ENCODE measurements at places on chromosomes 16 and 17.

DNA sequence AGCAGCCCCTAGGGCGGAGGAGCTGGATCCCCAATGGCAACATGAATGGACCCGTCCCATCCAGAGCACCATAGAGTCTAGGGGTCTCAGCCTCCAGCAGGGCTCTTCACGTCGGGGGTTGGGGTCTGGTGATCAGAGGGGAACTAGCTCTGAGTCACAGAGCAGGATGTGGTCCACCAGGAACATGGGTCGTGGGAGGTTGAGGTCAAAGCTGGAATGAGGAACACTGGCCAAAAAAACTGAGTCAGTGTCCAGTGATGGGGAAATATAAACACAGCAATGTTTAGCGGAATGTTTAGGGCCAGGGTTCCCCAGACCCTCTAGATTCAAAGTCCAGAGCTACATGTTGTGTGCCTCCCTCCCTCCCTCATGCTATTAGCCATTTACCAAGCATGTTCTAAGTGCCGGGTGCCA is 79.1 kb upstream of the C16orf82 start:
- H3K36me3 ChIP-seq: no peaks in the 10 kb centered on the region
- H3K27me3 ChIP-seq: peaks cover 6% of the 10 kb centered on the region
- DNase-seq: no peak
- H3K27ac ChIP-seq: no peak overlapping the region
- no peaks in the 10 kb centered on the region for H3K4me1 ChIP-seq

DNA sequence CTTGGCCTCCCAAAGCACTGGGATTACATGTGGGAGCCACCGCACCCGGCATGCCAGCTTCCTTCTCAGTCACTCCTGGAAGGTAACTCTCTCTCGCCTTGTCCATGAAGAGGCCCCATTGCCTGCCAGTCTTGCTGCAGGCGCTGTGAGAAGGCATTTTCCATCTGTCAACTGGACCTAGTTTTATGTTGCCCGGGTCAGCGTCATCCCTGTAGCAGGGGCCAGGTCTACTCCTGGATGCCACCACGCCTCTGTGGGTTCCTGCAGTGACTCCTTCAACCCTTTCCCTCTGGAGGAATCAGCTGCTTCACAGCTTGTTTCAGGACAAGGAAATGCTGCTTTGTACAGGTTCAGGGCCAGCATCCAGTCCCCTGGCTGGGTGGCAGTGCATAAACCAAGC is 2.6 kb upstream of the NLRC3 start:
- H3K27ac ChIP-seq: peak overlapping the region; percentile 96
- no peak for DNase-seq
- H3K4me3 ChIP-seq: peak overlapping the region; percentile 99
- H3K27me3 ChIP-seq: peaks cover 15% of the 10 kb centered on the region
- peaks cover 4% of the 10 kb centered on the region for H3K36me3 ChIP-seq
- peaks cover 64% of the 10 kb centered on the region for H3K4me1 ChIP-seq

DNA sequence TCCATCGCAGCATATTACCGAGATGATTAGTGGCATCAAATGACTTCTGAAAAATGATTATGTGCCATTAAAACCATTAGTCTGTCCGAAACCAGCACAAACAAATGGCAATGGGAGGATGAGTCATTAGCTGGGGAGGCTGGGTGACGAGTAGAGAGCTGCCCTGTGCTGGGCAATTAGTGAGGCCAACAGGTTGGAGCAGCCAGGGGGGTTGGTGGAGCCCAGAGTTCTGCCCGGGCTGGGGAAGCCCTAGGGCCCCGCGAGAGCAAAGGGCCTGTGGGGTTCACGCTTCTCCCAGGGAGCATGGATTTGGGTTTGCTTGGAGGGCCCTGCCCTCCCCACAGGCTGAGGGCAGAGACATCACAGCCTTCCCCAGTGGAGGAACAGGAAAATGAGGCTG is 152.1 kb upstream of the RPL38 start:
- no peak for DNase-seq

- H3K27ac ChIP-seq: no peak overlapping the region
- no peaks in the 10 kb centered on the region for H3K36me3 ChIP-seq
- no peak for DNase-seq
- no peak overlapping the region for H3K4me3 ChIP-seq
- no peaks in the 10 kb centered on the region for H3K4me1 ChIP-seq
Measured at GRCh38 chr16:51402785-51403184, 251.7 kb upstream of the SALL1 start.

DNA sequence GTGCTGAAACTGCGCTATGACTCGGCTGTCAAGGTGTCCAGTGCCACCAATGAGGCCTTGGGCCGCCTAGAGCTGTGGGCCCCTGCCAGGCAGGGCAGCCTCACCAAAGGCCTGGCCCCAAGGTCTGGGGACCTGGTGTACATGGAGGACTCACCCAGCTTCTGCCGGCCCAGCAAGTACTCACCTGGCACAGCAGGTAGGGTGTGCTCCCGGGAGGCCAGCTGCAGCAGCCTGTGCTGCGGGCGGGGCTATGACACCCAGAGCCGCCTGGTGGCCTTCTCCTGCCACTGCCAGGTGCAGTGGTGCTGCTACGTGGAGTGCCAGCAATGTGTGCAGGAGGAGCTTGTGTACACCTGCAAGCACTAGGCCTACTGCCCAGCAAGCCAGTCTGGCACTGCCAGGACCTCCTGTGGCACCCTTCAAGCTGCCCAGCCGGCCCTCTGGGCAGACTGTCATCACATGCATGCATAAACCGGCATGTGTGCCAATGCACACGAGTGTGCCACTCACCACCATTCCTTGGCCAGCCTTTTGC is 25.0 kb downstream of the WNT9B start:
- no peak overlapping the region for H3K27ac ChIP-seq
- DNase-seq: no peak
- peaks cover 1% of the 10 kb centered on the region for H3K4me1 ChIP-seq
- H3K27me3 ChIP-seq: peaks cover 2% of the 10 kb centered on the region
- H3K4me3 ChIP-seq: no peak overlapping the region

GRCh38 chr17:30472238-30472890 is 4.8 kb upstream of the GOSR1 start:
- H3K4me1 ChIP-seq: peaks cover 18% of the 10 kb centered on the region
- no peak overlapping the region for H3K27ac ChIP-seq
- no peaks in the 10 kb centered on the region for H3K36me3 ChIP-seq
- no peak for DNase-seq
- H3K4me3 ChIP-seq: no peak overlapping the region
- H3K27me3 ChIP-seq: peaks cover 6% of the 10 kb centered on the region

DNA sequence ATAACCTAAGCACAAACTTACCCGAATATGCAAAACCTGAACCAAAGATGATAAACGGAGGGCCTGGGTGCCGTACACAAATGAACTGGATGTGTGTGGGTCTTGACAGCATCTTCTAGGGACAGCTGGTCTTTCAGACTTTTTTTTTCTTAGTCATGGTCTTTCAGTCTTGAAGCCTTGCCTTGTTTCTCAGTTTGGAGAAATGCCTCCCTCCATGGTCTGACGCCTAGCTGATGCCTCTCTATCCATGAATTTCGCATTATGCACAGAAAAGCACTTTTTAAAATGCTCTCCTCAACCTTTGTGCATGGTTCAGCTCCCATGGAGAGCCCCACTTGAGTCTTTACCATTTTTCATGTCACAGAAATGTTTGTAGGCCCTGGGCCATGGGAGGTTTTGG is 52.8 kb upstream of the LYRM9 start:
- no peak for DNase-seq
- peaks cover 6% of the 10 kb centered on the region for H3K27me3 ChIP-seq
- no peak overlapping the region for H3K27ac ChIP-seq
- H3K4me1 ChIP-seq: no peaks in the 10 kb centered on the region

- H3K4me3 ChIP-seq: no peak overlapping the region
- no peak overlapping the region for H3K27ac ChIP-seq
- DNase-seq: no peak
- peaks cover 7% of the 10 kb centered on the region for H3K27me3 ChIP-seq
- H3K4me1 ChIP-seq: no peaks in the 10 kb centered on the region
Measured at GRCh38 chr16:50428116-50428515, 59.3 kb upstream of the BRD7 start.

DNA sequence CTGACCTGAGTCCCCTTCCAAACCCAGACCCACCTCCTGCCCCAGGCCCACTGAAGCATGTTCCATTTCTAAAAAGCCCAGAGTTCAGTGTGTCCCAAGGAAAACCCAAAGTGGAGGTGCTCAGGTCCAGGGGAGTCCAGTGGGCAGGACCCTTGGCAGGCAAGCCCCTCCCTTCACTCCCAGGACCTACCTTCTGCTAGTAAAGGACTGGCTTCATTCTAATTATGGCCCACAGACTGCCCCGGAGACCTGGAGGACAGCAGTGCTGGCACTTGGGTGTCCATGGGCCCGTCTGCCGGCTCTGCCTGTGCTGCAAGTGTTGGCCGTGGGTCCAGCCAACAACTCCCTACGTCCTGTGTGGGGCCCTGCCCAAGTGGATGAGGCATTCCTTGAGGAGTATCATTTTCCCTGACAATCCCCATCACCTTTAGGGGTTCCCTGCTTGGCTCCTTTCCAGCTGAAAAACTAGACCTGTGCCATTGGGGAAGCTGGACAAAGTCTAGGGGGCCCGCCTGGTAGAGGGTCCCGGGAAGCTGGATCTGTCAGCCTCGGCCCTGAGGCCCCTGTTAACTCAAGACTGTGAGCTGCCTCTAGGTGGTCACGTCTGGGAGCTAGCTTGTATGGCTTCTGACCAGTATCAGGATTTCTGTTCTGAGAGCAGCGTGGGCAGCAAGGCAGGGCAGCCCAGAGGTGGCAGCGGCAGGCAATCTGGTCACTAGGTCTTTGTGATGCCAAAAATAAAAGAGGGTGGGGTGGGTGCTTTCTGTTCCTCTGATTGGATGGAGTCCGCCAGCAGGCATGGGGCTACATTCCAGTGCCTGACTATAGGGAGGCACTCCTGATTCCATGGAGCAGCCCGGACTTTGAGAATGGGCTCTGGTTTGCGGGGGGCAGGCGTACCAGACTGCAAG is 8.2 kb downstream of the CBX2 start:
- H3K4me1 ChIP-seq: no peaks in the 10 kb centered on the region
- H3K36me3 ChIP-seq: no peaks in the 10 kb centered on the region
- peaks cover 30% of the 10 kb centered on the region for H3K27me3 ChIP-seq
- no peak overlapping the region for H3K27ac ChIP-seq
- no peak for DNase-seq

- DNase-seq: no peak
- peaks cover 15% of the 10 kb centered on the region for H3K27me3 ChIP-seq
- H3K4me3 ChIP-seq: peak overlapping the region; percentile 90
- no peak overlapping the region for H3K27ac ChIP-seq
- H3K4me1 ChIP-seq: peaks cover 16% of the 10 kb centered on the region
- no peaks in the 10 kb centered on the region for H3K36me3 ChIP-seq
Measured at GRCh38 chr17:44558710-44559633, 1.7 kb downstream of the FZD2 start.

- peaks cover 16% of the 10 kb centered on the region for H3K27me3 ChIP-seq
- DNase-seq: no peak
- H3K4me1 ChIP-seq: no peaks in the 10 kb centered on the region
- H3K4me3 ChIP-seq: no peak overlapping the region
- H3K36me3 ChIP-seq: no peaks in the 10 kb centered on the region
Measured at GRCh38 chr16:16830973-16831372, 452.0 kb downstream of the NPIPA7 start.

DNA sequence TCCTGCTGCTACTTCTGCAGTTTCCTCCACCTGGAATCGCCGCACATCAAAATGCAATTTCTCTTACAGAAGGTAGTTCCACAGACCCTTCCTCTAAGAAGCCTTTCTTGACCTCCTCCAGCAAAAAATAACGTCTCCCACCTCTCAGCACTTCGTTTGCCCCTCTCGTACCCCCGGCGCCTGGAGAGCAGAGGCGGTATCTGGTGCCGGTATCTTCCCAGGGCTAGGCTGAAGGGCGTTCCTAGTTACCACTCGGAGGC is 482 bp downstream of the DCTPP1 start:
- no peak for DNase-seq
- no peak overlapping the region for H3K4me3 ChIP-seq
- no peaks in the 10 kb centered on the region for H3K27me3 ChIP-seq
- H3K27ac ChIP-seq: no peak overlapping the region

GRCh38 chr17:17818088-17818526 is 18.7 kb downstream of the SREBF1 start:
- H3K36me3 ChIP-seq: peaks cover 6% of the 10 kb centered on the region
- no peak for DNase-seq
- peaks cover 21% of the 10 kb centered on the region for H3K4me1 ChIP-seq
- H3K4me3 ChIP-seq: no peak overlapping the region
- H3K27ac ChIP-seq: no peak overlapping the region
- peaks cover 8% of the 10 kb centered on the region for H3K27me3 ChIP-seq

All from immature natural killer cell (primary cell).